ENCODE measurements at places on chromosomes 11 and 22.

GRCh38 chr11:132456751-132457328, 1075.5 kb downstream of the OPCML start:
- no peak for DNase-seq

GRCh38 chr11:23903044-23903704, 593.7 kb upstream of the LUZP2 start:
- no peak for DNase-seq

GRCh38 chr11:38460896-38461295, 1862.9 kb upstream of the RAG2 start:
- DNase-seq: no peak

GRCh38 chr11:46808799-46809431, 37.2 kb downstream of the CKAP5 start:
- DNase-seq: no peak

DNA sequence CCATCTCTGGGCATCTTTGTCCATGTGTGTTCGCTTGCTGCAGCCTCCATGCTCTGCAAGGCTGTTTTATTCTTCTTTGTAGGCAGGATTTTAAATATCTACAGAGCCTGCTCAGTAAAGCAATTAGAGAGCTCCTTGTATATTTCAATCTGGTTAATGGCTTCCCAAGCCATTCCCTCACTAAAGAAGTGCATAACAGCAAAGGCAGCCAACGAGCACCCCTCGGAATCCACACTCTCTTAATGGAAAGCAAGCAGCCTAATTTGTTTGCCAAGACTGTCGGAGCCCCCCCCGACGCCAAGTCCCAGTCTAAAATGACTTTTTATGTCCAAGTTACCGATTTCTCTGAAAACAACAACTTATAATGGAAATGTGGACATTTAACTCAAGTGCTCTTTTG, 123.6 kb downstream of the ARL14EP start:
- no peak for DNase-seq

- DNase-seq: no peak
These were observed 60.1 kb downstream of the SOX6 start for GRCh38 chr11:16296273-16296672.

- DNase-seq: peak; percentile 49
These were observed at the start of gene MIAT for GRCh38 chr22:26656891-26657851. MIAT (plus strand) TSS chr22:26657588.

- DNase-seq: no peak
These were observed 1.5 kb downstream of the OAF start for GRCh38 chr11:120212259-120212878.
